ENCODE measurements at places on chromosomes 16 and 17.
A peak's percentile ranks its signal among the peaks of the same experiment; 100 is the strongest.

DNA sequence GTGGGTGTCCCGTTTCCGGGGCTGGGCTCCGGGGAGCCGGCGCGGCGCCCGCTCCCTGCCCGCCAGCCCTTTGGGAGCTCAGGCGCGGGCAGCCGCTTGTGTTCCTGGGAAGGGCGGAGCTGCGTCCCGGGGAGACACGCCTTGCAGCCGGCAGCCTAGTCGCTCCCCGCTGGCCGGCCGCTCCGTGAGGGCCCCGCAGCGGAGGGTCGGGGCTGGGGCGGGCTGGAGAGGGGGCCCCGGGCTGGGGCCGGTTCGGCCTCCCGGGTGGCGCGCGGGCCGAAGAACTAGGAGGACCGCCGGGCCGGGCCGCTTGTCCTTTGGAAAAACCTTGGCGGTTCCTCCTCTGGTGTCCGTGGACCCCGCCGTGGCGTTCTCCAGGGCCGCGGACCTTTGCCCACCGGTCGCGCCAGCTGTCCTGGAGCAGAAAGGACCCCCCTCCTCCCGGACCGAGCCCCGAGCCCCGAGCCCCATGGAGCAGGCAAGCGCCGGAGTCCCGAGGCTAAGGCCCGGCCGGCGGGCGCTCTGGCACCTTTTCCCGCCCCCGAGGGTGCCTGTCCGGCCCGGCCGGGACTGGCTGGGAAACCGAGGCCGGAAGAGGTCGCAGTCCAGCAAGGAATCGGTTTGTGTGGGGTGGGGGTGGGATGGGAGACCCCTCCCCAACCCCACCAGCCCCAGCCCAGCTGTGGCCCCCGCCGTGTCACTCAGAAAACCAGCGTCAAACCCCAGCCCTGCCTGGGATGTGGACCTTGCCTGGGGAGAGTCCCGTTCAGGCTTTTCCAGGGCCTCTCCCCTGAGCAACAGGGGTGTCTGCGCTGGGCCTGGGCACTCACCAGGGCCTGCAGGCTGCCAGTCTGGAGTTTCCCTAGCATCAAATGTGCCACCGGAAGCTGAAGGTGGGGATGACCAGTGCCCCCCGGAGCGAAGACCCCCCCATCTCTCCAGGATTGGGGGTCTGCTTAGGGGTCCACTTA, 6.8 kb upstream of the TBC1D3B start:
- peak; percentile 93 for DNase-seq

DNA sequence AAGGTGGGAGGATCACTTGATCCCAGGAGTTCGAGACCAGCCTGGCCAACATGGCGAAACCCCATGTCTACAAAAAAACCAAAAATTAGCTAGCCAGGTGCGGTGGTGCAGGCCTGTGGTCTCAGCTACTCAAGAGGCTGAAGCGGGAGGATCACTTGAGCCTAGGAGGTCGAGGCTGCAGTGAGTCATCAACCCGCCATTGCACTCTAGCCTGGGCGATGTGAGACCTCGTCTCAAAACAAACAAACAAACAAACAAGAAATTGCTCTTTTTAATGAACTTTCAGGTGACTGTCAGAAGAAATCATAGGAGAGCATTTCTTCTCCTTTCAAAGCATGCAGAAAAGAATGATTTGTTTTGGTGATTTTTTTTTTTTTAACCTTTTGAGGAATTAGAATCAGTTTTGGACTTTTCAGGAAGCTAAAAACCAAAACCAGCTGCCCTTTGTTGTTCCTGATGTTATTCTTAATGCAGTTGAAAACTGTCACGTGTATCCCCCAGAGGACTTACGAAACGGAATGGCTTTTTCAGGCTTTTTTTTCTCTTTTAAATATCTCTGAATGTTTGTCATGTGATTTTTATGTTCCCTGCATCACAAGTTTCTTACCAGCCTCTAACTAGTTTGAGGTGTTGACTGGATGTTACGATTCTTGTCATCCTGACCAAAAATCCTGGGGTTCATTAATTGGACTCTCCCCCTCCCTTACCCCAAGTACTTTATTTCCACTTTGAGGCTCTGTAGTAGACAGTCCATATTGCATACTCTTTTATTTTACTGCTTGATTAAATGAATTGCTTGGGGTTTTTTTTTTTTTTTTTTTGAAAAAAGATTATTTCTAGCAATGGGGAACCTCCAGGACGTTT, 34.1 kb downstream of the SNX29 start:
- no peak for DNase-seq

GRCh38 chr17:27415120-27415795, 41.0 kb upstream of the KSR1 start:
- no peak for DNase-seq

- no peak for DNase-seq
These were observed 8.1 kb downstream of the C17orf50 start for GRCh38 chr17:35768797-35769196.

GRCh38 chr17:65290616-65291015, 153.4 kb downstream of the RGS9 start:
- DNase-seq: no peak

- DNase-seq: peak; percentile 62
These were observed 6.2 kb upstream of the MEOX1 start for GRCh38 chr17:43667947-43668348.

DNA sequence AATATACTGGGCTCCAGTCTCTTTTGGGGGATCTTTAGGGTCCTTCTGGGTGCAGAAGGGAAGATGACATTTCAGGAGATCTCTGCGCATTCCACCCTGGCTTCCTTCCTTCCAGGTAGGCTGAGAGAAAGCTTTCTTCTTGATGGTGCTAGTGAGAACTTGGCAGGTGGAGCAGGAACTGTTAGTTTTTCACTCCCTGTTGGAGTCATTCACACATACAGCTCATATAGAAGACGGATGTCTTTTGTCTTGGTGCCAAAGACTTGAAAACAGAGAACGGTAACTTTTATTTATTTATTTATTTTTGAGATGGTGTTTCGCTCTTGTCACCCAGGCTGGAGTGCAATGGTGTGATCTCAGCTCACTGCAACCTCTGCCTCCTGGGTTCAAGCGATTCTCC, 43.9 kb downstream of the PITPNC1 start:
- DNase-seq: no peak

GRCh38 chr16:11180489-11180888, 75.5 kb downstream of the SOCS1 start:
- DNase-seq: no peak
